ENCODE measurements at places on chromosomes 12 and 14.
A peak's percentile ranks its signal among the peaks of the same experiment; 100 is the strongest.

DNA sequence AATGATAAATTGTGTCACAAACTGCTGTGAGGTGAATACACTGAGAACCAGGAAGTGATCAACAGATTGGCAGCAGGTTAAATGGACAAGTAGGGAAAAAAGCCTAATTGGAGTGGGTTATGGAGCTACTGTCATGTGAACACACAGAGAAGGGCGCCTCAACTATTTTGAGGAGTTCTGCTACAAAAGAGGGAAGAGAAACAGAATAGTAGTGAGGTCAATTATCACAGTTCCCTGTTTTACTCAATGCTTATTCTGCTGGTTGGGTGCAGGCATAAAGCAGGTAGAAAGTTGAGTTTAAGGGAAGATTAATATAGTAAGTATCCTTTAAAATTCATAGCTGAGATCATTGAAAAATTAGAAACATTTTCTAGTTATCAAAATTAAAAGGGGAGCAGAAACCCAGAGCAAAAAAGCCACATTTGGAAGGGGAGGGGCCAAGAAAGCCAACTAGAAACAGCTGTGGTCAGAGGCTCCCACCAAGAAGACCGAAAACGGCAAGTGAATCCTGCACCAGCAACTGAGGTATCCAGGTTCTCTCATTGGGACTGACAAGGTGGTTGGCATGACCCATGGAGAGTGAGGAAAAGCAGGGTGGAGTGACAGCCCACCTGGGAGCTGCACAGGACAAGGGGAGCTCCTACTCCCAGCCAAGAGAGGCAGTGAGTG, 105.7 kb downstream of the ZC3H14 start:
- no peak overlapping the region for H3K4me3 ChIP-seq
- no peaks in the 10 kb centered on the region for H3K27me3 ChIP-seq
- DNase-seq: no peak

GRCh38 chr12:50924439-50925341, 27.7 kb upstream of the HIGD1C start:
- H3K4me1 ChIP-seq: peaks cover 18% of the 10 kb centered on the region
- H3K36me3 ChIP-seq: no peaks in the 10 kb centered on the region
- peak overlapping the region; percentile 29 for H3K4me3 ChIP-seq
- peak overlapping the region; percentile 57 for H3K27ac ChIP-seq

DNA sequence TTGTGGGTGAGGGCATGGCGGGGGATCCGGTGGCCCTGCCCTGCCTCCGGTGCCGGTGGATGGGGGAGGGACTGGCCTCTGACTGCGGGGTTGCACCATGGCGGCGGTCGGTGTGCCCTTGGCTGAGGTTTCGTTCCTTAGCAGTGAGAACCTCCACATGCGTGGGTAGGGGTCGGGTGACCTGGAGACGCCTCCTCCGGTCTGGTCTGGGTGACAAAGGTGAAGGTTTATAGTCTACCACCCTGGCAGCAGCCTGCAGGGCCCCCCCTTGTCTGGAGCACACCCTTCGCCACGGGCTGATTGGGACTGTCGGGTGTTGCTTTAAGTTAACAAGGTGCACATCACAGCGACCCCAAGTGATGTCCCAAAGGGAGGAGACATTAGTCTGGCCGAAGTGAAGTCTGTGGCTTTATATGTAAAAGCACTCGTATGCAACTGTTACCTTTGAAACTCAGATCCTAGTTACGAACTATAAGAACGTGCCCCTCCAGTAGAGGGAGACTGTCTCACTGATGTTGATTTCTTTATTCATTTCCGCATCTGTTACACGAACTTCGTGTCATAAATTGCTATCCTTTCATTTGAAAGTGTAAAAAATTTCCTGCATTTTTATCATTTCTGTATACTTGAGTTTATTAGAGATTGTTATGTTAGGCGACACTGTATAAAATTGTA, 74.4 kb downstream of the WDR20 start:
- no peak for DNase-seq
- no peaks in the 10 kb centered on the region for H3K27me3 ChIP-seq
- no peak overlapping the region for H3K4me3 ChIP-seq
- 0 out of 2 replicates have a peak, but pooled peaks cover 6% of the 10 kb centered on the region for H3K36me3 ChIP-seq

DNA sequence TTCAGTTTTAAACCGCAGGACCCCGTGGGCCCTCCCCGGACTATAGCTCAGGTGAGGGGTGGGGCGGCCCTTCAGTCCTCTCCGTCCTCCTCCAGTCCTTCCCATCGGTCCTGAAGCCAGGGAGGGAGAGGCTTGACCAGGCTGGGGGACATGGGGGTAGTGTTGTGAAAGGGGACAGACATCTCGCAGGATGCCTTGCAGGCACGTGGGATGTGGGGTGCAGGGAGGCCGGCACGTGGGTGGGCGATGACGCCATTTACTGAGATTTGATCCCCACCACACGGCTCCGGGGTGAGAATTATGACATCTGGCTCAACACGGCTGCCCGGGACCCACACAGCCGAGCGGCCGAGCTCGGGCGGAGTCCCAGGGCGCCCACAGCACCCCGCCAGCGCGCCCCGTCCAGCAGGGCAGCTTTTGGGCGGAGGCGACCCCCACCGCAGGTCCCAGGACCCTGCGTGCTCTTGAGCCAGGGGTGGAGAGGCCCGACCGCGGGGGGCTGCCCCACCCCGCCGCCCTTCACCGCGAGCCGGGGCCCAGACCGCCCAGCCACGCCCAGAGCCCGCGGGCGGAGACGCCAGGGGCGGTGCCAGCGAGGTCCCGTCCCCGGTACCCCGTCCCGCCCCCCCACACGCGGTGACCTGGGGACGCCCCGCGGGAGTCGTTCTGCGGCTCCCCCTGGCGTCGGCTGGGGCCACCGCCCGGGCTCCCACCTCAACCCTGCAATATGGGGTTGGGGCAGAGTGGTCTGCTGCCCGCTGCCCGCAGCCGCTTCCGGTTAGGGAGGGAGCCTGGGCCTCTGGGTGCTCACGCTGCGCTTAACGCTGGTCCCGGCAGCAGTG, 3.3 kb upstream of the EXOC3L4 start:
- H3K4me3 ChIP-seq: peak overlapping the region; percentile 53
- H3K36me3 ChIP-seq: no peaks in the 10 kb centered on the region
- no peak for DNase-seq
- peak overlapping the region; percentile 54 for H3K27ac ChIP-seq
